ENCODE measurements at places on chromosomes 13 and 19.

GRCh38 chr13:21232196-21232595, 55.7 kb downstream of the MRPL57 start:
- no peak for DNase-seq

GRCh38 chr19:48750771-48751504, 1.5 kb downstream of the FUT1 start:
- no peak for DNase-seq

DNA sequence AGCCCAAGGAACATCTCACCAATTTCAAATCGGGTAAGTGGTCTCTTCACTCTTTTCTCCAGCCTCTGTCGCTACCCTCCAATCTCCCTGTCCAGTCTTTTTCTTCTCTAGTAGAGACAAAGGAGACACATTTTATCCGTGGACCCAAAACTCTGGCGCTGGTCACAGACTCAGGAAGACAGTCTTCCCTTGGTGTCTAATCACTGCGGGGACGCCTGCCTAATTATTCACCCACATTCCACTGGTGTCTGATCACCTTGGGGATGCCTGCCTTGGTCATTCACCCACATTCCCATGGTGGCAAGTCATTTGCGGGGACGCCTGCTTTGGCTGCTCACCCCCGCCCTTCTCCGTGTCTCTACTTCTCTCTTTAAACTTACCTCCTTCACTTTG, 13.8 kb upstream of the OR10H1 start:
- no peak for DNase-seq

GRCh38 chr19:46081928-46082727, 41.3 kb upstream of the IGFL4 start:
- DNase-seq = no peak

- DNase-seq = no peak
Observed at GRCh38 chr13:59774491-59774971, 389.2 kb downstream of the DIAPH3 start.

DNA sequence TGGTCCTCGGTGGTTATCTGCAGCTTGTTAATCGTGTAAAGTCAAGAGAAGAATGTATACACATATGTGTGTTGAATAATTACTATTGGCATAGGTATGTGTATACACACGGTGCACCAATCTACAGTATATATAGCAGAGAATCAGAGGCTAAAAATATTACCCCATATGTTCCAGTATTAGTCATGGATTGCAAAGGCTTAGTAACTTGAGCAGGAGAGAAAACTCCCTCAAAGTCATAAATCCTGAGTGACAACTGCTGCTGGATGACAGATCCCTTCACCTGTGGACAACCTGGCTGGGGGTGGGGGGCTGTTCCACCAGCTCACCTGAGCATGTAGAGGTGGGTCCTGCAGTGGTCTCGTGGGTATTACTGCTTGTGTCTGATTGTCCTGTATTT, 185.0 kb downstream of the ZNF536 start:
- DNase-seq = no peak

DNA sequence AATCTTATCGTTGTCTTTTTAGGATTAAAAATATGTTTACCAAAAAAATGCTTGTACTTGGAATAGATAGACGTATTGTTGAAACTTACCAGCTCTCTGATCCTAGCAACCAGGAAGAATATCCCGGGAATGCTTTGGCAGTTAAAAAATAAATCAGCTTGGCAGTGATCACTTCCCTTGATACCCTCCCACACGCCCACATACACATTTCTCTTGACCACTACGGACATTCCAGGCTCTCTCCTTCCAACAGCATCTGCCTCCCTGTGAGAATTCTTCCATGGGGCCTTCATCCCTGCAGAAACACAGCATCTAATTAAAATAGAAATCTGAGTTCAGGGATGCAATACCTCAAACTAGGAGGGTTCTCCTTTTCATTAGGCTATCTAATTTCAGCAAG, 57.9 kb downstream of the THSD1 start:
- no peak for DNase-seq
